Activated T-cell treated with anti-CD3 and anti-CD28 coated beads, Interleukin-2, amount 50 U/mL, for 24 hours (primary cell): ENCODE measurements at places on chromosomes 7 and 10.
A peak's percentile ranks its signal among the peaks of the same experiment; 100 is the strongest.

- H3K36me3 ChIP-seq = peaks cover 99% of the 10 kb centered on the region
- H3K27me3 ChIP-seq = no peaks in the 10 kb centered on the region
- peaks cover 35% of the 10 kb centered on the region for H3K4me1 ChIP-seq
- H3K27ac ChIP-seq = peak overlapping the region; percentile 78
- DNase-seq = no peak
Measured at GRCh38 chr10:38025283-38025682, 14.8 kb downstream of the ZNF33A start.

DNA sequence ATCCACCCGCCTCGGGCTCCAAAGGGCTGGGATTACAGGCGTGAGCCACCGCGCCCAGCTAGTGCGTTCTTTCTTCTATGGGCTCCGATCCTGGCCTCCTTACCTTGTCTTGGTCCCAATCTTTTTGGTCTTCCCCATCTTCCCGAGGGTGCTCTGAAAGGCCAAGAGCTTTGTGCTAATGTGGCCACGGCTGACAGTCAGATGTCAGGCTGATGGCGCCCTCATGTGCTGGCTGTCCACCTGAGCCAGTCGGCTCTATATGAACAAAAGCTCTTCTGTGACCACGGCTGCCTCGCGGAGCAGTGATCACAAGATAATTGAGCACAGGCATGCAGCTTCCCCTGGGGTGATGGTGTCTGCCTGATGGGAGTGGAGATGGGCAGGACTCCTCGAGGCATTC, 11.0 kb upstream of the AHCYL2 start:
- H3K4me1 ChIP-seq = peaks cover 2% of the 10 kb centered on the region
- H3K27me3 ChIP-seq = peaks cover 8% of the 10 kb centered on the region
- H3K36me3 ChIP-seq = no peaks in the 10 kb centered on the region
- H3K27ac ChIP-seq = no peak overlapping the region
- no peak for DNase-seq

DNA sequence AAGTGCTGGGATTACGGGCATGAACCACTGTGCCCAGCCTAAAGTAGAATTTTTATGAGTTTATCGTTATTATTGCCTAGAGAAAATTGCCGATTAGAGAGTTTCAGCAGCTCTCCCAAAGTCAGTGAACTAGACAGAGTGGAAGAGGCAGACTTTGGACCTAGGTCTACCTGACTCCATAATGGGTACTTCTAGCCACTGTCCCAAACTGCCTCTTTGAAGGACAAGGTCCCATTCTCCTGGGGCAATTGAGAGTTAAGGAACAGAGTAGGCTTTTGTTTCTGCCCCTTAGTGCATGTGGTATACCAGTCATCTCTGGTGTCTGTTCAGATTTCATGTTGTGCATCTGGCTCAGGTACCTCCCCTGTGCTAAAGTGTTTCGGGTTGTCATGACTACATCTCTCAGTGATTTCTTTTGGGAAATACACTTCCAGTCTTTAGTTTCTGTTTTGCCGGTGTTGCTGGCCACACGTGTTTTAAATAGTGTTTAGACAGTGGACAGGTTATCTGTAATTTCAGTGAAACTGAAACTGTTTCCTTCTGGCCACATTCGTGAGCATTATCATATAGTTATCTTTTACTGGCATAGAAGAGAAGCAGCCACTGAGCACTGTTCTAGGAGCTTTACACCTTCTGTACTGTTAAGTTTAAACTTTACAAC, 4.7 kb downstream of the TMEM236 start:
- H3K27me3 ChIP-seq = no peaks in the 10 kb centered on the region
- peaks cover 4% of the 10 kb centered on the region for H3K4me1 ChIP-seq
- H3K27ac ChIP-seq = no peak overlapping the region

- no peak overlapping the region for H3K27ac ChIP-seq
- H3K4me3 ChIP-seq = no peak overlapping the region
- no peak for DNase-seq
- H3K27me3 ChIP-seq = peaks cover 6% of the 10 kb centered on the region
- H3K36me3 ChIP-seq = no peaks in the 10 kb centered on the region
Measured at GRCh38 chr7:17466216-17466615, 167.8 kb downstream of the AHR start.

DNA sequence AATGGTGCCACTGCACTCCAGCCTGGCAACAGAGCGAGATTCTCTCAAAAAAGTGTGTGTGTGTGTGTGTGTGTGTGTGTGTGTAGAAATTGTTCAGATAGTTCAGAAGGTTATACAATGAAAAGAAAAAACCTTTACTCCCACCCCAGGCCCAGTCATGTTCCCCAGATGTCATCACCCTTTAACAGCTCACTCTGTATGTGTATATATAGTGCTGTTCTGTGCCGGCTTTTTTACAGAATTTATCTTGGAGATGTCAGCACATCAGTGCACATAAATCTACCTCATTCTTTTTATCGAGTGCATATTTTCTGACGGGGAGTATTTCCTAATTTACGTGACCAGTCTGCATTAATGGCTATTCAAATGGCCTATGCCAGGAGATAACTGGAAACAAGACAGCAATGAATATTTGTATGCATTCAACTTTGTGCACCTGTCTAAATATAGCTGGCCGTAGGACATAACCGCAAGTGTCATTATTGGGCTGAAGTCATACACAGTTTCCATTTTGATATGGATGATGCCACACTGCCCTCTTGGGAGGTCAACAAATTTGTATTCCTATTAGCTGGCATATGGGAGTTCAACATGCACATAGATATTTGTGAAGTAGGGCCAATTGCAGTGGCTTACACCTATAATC, 11.7 kb downstream of the NIPSNAP2 start:
- H3K27me3 ChIP-seq = no peaks in the 10 kb centered on the region
- no peak overlapping the region for H3K4me3 ChIP-seq
- H3K36me3 ChIP-seq = peaks cover 42% of the 10 kb centered on the region
- DNase-seq = no peak
- H3K27ac ChIP-seq = no peak overlapping the region

DNA sequence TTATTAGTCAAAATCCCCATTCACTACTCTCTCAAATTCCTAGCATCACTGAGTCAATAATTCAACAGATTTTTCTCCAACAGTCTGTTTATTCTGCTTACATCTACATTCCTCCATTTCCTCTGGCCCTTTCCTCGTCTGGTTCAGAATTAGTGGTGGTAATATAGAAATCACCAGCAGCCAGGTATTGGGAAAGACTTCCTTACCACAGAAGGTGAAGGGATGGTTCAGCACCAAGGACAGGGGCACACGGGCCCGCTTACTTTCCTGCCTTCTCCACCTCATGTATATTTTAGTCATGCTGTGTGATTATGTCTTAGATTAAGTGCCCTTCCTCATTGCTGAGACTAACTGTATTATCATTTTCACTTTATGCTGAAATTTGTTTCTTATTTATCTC, 70.4 kb upstream of the APBB1IP start:
- DNase-seq = peak; percentile 40
- H3K4me3 ChIP-seq = no peak overlapping the region
- no peaks in the 10 kb centered on the region for H3K27me3 ChIP-seq
- H3K36me3 ChIP-seq = no peaks in the 10 kb centered on the region

DNA sequence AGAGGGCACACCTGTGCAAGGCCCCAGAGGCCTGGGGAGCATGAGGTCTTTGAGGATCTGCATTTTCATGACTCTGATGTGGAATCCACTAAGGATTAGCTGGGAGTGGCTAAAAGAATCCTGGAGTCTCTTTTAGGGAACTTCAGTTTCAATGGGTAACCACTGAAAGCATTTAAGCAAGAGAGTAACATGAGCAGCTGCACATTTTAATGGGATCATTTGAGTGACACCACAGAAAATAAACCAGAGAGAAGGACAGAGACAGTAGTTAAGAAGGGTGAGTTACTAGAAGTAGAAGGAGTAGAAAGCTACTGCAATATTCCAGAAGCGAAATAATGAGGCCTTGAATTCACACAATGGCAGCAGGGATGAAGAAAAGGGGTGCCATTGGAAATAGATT, 5.2 kb downstream of the GOT1 start:
- H3K4me1 ChIP-seq = peaks cover 23% of the 10 kb centered on the region
- no peak overlapping the region for H3K27ac ChIP-seq
- H3K27me3 ChIP-seq = no peaks in the 10 kb centered on the region
- no peak overlapping the region for H3K4me3 ChIP-seq
- H3K36me3 ChIP-seq = peaks cover 54% of the 10 kb centered on the region
- DNase-seq = no peak

DNA sequence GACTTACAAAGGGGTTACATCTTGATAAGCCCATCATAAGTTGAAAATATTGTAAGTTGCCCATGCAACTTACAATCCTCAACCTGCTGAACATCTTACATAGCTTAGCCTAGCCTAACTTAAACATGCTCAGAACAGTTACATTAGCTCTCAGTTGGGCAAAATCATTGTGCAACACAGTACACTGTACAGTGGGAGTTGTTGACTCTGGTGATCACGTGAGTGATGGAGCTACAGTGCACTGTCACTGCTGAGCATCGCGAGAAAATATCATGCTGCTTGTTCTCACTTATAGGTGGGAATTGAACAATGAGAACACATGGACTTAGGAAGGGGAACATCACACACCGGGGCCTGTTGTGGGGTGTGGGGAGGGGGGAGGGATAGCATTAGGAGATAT, 214.9 kb upstream of the ZMIZ1 start:
- H3K27me3 ChIP-seq = no peaks in the 10 kb centered on the region
- H3K36me3 ChIP-seq = no peaks in the 10 kb centered on the region
- DNase-seq = no peak
- H3K4me3 ChIP-seq = no peak overlapping the region
- H3K27ac ChIP-seq = no peak overlapping the region
- H3K4me1 ChIP-seq = no peaks in the 10 kb centered on the region

GRCh38 chr10:14757394-14757793, 17.3 kb downstream of the FAM107B start:
- no peak overlapping the region for H3K27ac ChIP-seq
- H3K4me3 ChIP-seq = no peak overlapping the region
- no peak for DNase-seq

DNA sequence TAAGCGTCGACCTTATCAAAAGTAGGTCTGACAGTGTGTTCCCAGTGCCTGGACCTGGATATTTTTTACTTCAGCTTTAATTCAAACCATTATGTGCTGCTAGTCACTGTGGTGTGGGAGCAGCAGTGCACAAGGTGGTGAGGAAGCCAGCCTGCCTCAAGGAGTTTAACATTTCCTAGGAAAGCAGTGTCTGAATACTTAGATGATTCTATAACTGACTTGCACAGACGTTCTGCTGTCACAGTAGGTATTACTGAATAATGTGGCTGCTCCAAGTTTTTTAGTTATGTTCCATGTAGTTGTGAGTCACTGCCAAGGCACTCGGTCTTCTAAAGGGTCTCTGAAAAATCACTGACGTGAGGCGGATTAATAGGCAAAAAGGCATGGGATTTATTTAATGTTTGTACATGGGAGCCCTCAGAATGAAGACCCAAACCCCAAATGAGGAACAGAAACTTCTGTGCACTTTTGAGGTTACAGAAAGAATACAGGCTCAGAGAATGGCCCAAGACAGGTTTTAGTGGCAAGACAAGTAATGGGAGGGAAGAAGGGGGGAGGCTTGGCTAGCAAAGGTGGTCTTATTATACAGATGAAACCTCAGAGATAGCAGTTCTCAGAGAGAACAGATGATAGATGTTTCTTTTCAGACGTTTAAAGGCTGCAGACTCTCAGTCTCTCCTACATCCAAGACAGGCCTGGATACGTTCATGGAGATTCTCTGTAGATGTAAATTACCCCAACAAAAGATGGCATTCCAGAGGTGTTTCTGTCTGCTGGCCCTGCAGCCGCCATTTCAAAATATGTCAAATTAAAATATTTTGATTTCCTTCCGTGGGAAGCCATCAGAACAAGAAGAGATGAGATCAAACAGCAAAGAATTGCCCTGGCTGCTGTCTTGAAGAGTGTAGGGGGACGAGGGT, 209.3 kb downstream of the SDK1 start:
- no peaks in the 10 kb centered on the region for H3K4me1 ChIP-seq
- H3K36me3 ChIP-seq = no peaks in the 10 kb centered on the region
- no peaks in the 10 kb centered on the region for H3K27me3 ChIP-seq
- DNase-seq = no peak
- H3K27ac ChIP-seq = no peak overlapping the region
- H3K4me3 ChIP-seq = no peak overlapping the region

GRCh38 chr7:70132852-70133690, 534.8 kb downstream of the AUTS2 start:
- no peak overlapping the region for H3K4me3 ChIP-seq
- H3K27me3 ChIP-seq = no peaks in the 10 kb centered on the region
- H3K4me1 ChIP-seq = no peaks in the 10 kb centered on the region
- DNase-seq = no peak
- no peaks in the 10 kb centered on the region for H3K36me3 ChIP-seq
- no peak overlapping the region for H3K27ac ChIP-seq

DNA sequence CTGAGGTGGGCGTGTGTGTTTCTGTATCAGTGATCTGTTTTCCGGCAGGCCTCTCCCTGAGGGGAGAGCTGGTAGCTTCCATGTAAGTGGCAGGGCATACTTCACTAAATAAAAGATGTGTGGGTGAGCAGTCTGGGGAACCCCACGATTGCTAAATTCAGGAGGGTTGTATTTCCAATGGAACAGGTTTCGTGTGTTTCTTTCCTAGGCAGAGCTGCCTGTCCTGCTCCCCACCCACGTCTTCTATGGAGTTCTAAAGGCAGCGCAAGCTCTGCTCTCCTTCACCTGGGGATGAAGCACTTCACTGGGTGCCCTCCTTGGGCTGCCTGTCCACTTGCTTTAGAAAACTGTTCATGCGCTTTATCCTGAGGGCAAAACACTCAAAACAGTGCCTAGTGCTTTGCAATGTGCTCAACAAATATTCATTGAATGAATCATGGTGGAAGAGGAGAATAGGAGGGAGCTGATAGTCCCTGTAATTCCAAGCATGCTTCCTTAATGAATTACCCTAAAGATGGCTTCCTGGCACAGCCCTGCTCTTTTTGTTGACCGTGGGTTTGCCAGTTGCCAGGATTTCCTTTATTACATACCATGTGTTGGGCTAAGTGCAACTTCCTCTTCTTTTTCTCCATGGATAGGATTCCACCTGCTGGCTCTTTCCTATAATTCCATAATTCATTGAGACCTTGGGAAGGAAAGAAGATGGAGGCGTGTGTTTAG, 50.6 kb upstream of the SRPK2 start:
- no peaks in the 10 kb centered on the region for H3K27me3 ChIP-seq
- DNase-seq = no peak
- peaks cover 7% of the 10 kb centered on the region for H3K4me1 ChIP-seq
- no peak overlapping the region for H3K4me3 ChIP-seq
- H3K36me3 ChIP-seq = no peaks in the 10 kb centered on the region

GRCh38 chr7:96203786-96204185, 118.1 kb downstream of the SLC25A13 start:
- no peak overlapping the region for H3K27ac ChIP-seq
- H3K4me1 ChIP-seq = no peaks in the 10 kb centered on the region
- peaks cover 29% of the 10 kb centered on the region for H3K36me3 ChIP-seq
- no peaks in the 10 kb centered on the region for H3K27me3 ChIP-seq
